ENCODE measurements at places on chromosomes 16 and 17. TPM values are rescaled to one million over a fixed set of nuclear protein-coding genes. Genes with fewer than 3 reads are reported as not detected.

GRCh38 chr17:37322826-37323561, 52.8 kb upstream of the C17orf78 start:
- DNase-seq, result no peak

- DNase-seq, result no peak
These were observed 330.8 kb downstream of the WWOX start for GRCh38 chr16:78430281-78430680.

- no peak for DNase-seq
These were observed 5.3 kb upstream of the CHST5 start for GRCh38 chr16:75541236-75541635.

GRCh38 chr16:66332634-66333610, 33.6 kb upstream of the CDH5 start:
- DNase-seq, result no peak

The CCDC92B gene
- total RNA-seq, result not detected

The PRPSAP1 gene
- total RNA-seq, result 79.1 TPM
